ENCODE measurements at places on chromosomes 7 and 10.

DNA sequence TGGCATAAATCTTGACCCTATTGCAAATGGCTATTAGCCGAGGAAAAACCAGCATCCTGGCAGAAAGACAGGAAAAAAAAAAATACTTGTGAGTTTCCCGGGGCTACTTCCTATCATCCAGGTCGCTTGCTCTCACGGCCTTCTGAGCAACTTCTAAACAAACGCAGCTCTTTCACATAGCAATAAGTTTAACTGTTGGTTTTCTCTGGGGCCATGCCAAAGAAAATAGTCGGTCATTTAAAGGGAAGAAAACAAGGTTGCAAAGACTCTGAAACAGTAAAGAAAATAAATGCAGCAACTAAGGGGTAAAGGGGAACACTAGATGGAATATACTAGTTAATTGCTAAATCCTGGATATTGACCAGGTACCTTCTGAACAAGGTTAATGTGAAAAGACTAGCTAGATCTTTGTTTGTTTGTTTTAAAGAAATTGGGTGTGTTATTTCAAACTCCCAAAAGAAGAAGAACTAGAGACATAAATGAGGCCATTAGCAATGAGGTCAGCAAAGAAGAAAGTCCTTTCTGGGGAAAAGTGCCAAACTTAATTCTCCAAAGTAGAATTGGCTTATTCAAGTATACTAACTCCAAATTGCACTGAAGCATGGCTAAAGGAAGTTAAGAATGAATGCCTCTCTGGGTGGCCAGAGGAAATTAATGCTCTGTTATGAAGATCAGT lies 54.2 kb downstream of the SLC39A12 start:
- DNase-seq, result no peak

DNA sequence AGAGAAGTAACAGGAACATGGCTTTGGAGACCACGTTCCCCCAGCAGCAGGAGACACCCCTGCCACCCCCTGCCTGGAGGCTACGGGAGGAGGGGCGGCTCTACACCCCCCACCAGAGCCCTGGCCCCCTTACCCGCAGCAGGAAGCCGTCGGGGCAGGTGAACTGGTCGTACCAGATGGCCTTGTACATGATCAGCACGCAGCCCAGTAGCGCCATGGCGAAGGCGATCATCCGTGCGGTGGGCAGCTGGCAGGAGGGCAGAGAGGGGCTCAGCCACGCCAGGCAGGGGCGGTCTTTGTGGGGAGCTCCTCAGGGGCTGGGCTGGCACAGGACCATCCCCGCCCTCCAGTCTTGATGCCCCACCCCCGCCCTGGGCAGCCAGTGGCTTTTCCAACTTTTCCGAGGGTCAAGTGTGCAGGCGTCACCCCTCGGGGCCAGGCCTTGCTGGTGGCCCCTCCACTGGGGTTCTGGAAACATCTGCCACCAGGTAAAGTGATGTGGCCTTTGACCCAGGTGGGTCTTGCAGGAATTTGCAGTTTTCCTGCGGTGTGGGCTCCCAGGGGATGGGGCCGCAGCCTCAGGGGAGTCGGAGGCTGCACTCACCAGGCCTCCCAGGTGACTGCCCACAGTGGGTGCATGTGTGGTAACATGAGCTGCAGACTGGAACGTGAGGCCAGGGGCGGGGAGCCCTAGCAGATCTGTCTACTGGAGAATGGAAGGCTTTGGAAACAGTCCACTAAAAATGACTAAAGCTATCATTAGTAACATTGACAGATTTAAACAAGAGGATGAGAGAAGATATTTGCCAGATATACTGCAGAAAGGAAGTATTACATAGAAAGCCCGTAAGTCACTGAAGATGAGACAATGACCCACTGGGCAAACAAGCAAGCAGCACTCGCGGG lies 9.7 kb downstream of the CALY start:
- no peak for DNase-seq

GRCh38 chr7:65216469-65216868 lies 157.2 kb upstream of the ZNF92 start:
- DNase-seq, result no peak

GRCh38 chr7:34354899-34355298 lies 303.1 kb upstream of the NPSR1 start:
- DNase-seq, result no peak

- DNase-seq, result no peak
Measured at GRCh38 chr10:69730251-69731156, 71.2 kb upstream of the COL13A1 start.

DNA sequence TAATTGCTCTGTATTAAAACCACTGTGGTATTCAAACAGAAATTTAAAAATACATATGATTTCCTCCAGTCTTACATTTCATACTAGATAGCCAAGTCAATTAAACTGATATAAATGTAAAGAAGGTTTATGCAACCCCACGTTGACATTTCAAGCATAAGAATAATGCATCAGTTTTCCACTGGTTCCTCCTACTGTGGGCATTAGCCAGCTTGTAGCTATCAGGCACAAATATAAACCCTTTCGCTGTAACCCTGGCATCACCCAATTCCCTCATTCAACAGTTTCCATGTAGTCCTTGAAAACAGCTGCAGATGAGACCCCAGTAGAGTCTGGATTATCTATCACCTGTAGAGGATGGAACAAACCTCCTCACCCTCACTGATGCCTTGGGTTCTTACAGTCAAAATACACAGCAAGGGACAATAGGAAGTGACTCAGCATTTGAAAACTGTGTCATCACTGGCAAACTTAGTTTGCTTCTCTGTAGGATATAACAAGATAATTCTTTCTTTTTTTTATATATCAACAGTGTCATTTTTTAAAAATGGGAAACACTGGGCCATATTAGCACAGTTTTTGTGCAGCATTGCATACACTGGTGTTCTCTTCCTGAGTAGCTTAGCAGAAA lies 113.0 kb downstream of the PDE1C start:
- no peak for DNase-seq

DNA sequence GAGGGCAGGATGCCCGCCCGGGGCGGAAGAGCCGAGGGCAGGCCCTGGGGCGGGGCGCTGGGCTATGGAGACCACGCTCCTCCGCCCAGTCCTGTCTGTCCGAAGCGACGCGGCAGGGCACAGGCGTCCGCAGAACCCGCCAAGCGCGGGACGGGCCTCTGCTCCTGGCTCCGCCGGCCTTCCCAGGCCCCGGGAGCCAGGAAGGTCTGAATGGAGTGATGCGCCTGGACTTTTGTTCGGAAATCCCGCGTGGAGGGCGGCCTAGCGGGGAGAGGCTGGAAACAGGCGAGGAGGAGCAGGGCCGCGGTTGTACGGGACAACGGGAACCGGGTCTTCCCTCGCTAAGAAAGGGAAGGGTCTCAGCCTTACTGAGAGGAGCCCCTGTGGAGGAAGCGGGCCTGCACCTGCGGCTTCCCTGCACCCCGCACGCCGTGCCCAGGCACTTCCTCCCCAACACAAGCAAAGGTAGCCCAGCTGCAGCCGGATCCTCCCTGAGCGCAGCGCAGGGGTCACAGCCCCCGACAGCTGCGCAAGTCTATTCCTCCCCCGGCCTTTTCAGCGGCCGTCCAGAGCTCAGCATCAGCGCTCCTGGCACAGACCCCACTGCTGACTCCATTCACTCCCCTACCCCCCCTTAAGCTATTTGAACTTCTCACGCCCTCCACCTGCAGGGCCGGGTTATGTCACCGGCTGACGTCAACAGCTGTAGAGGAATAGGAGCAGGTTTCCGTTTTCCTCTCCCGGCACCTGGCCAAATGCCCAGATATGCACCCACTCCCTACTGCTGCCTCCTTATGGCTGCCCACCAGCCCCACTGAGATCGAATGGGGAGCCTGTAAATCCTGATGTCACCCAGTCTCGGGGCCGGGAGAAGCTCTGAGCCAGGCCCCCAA lies 143.2 kb upstream of the RET start:
- no peak for DNase-seq

DNA sequence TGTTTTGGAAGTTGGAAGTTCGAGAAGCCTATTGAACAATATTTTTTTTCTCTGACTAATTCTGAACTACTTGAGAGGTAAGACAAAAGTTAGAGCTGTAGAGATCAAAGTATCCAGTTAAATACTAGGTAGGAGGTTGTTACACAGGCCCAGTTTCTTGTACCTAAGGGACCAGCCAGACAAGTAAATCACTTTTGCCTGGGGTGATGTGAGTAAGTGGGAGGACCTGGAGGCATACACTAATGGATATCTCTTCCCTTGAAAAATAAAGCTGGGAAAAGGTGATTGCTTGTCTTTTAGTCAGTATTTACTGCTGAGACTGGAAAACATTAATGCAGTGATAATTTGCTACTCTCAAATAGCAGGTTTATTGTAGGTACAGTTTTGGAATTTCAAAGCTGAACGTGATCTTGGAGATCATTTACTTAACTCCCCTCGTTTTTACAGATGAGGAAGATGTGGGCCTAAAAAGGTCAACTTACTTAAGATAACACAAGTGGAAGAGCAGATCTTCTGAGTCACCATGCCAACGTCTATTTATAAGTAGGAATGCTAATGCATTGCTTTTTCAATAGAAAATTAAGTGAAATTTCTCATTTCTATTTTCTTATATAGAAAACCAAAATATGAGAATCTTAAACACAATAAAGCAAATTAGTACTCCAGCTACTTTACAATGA lies 181.3 kb downstream of the PPP1R9A start:
- no peak for DNase-seq

- DNase-seq, result no peak
Measured at GRCh38 chr7:117188376-117188775, 134.5 kb downstream of the WNT2 start.

- DNase-seq, result peak; percentile 79
Measured at GRCh38 chr10:4656576-4657194, 169.3 kb upstream of the AKR1E2 start.

GRCh38 chr7:92823042-92823441 lies 13.3 kb downstream of the CDK6 start:
- no peak for DNase-seq

DNA sequence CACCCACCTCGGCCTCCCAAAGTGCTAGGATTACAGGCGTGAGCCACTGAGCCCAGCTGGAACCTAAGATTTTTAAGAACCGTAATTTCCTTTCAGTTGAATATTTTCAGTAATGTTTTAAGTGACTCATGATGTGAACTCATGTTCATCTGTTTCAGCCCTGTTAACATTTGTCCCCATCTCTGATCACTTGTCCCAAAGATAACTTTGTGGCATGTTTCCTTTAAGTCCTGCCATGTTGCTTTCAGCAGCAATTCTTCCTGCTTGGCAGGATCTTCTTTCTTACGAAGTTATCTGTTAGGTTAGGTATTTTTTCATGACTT lies 19.3 kb downstream of the ZRANB1 start:
- DNase-seq, result no peak

DNA sequence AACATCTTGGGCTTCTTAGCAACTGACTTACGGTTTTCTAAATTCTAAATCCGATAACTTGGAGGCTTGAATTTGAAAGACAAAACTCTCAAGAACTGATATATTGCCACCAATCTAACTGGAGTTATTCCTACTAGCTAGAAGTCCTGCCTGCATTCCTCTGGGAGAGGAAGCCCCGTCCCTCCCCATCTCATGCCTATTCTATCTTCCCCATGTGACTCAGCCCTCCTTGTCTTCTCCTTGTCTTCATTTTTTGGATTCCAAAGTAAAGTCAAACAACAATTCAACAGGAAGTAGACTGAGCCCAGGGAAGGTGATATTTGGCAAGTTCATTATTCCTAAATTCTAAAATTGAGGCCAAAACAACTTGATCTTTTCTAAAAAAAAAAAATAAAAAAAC lies 587.7 kb downstream of the KCNMA1 start:
- DNase-seq, result no peak

- no peak for DNase-seq
Measured at GRCh38 chr7:3579638-3580219, 278.7 kb downstream of the SDK1 start.

DNA sequence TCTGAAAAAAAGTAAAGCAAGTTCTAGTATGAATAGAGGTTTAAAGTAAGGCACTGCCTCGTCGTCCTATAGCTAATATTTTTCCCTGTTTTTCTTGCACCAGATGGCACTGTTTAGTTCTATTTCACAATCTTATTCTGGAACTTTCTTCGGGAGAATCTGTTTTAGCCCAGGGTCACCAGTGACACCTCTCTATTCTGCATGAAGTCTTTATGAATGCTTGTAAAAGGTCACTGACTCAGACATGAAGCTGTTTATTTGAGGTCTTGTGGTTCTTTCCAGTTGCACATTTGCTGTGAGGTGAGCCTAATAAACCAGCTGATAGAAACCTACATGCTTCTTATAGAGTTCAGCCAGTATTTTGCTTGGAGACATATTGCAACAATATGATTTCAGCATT lies 444.3 kb downstream of the AUTS2 start:
- DNase-seq, result no peak

GRCh38 chr7:3431306-3431705 lies 130.3 kb downstream of the SDK1 start:
- DNase-seq, result no peak

GRCh38 chr7:522071-522950 lies 2.7 kb upstream of the PDGFA start:
- DNase-seq, result peak; percentile 37

DNA sequence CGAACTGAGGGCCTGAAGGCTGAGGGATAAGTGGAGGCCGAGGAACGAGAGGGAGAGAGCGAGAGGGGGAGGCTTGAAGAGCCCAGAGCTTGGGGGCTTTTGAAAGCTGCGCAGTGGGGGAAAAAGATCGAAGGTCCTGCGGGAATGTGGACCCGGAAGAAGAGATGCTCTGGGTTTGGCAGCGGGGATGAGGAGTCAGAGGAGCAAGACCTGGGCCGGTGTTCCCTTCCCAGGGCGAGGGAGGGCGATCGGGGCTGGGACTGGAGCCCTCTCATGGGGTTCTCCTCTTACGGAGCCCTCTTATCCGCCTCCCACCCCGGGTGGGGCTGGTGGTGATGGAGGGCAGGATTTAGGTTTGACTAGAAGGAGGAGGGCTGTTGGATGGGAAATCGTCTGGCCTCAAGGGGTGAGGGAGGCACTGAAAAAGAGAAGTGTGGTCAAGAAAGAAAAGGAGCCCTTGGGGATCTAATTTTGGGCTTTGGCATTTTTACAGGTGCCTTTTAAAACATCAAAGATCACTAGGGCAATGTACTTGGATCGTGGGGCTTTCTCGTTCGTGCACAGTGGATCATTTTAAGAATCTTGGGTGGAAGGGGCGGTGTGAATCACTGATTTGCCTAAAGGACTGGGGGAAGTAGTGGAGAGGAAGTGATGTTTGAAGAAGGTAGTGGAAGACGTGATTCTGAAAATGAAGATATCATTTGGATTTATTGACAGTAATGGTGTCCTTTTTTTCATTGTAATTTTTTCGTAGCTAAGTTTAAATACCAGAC lies 637 bp downstream of the SAMD8 start:
- DNase-seq, result peak; percentile 55

GRCh38 chr7:42151309-42151708 lies 85.7 kb downstream of the GLI3 start:
- no peak for DNase-seq

All from inflammatory macrophage treated with lipopolysaccharide for 1 hour (primary cell).